ENCODE measurements at places on chromosomes 5 and 9.

- DNase-seq = no peak
Observed at GRCh38 chr5:161406880-161407279, 139.6 kb downstream of the GABRB2 start.

- DNase-seq = no peak
Observed at GRCh38 chr9:21685502-21685901, 116.9 kb upstream of the MTAP start.

- no peak for DNase-seq
Observed at GRCh38 chr5:74655206-74655605, 14.7 kb upstream of the ENC1 start.

GRCh38 chr9:36282275-36282674 lies 24.0 kb upstream of the GNE start:
- no peak for DNase-seq

GRCh38 chr5:84437673-84438315 lies 53.1 kb upstream of the EDIL3 start:
- DNase-seq = no peak

GRCh38 chr5:125719681-125720347 lies 703.4 kb upstream of the GRAMD2B start:
- no peak for DNase-seq

DNA sequence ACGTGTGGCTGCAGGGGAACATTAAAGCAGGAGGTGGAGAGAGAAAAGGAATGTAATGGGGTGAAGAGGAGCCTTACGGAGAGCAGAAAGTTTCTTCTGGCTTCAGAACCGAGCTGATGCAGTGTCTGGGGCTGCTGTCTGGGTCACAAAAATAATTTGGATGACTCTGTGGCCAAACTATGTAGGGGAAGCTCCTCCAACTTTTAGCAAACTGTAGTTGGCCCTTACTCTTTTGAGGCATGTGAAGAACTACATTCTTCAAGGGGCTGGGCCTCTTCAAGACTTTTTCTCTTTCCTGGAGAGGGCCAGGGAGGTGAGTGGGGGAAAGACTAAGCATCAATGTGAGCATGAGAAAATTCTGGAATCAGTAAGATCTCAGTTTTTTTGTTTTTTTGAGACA lies 31.9 kb upstream of the SPARC start:
- no peak for DNase-seq

DNA sequence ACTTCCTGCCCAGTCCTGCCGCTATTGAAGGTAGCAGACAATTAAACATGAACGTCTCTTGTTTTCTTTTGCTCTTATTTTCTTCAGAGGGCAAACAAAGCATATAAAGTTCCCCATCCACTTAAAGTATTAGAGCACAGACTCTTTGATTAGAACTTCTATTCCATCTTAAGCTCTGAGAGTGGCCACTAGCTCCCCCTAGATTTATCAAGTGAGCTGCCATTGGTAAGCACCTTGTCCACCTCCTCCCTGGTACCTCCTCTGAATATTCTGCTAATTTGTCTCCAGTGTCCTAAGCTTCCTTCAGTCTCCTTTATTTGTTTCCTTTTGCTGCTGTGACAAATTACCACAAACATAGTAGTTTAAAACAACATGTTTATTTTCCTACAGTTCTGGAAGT lies 264.3 kb upstream of the KCNN2 start:
- DNase-seq = no peak

DNA sequence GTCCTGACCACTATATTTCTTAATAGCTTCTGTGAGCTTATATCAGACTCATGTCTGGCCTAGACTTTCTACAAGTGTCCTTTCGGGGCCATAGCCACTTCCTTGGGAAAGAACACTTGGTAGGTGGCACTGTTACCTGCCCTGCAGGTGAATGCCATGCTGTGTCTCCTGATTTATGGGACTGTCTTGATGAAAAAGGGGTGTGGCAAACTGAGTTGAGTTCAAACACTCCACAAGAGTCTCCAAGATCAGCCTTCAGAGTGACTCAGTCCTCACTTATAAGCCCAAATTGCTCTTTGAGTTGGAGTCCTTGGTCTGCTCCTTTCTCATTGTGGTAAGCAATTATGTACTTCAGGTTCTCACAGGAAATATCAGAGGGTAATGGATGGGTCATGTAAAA lies 9.9 kb upstream of the ANKHD1 start:
- DNase-seq = no peak

DNA sequence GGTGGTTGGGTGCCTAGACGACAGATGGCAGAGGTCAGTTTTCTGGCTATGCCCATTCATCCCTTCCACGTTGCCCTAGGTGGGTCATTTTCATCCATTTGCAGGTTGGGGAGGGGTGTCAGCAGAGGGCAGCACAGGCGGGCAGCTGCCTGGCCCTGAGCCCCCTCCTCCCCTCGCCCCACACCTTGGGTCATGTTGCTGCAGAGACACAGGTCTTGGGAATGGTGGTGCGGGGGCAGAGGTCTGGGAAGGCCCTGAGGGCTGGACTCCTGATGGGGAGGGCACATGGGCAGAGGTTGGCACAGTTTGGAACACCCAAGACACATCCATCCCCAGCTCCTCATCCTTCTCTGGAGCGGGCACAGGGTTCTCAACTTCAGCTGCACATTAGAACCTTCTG lies 103.2 kb upstream of the LMX1B start:
- DNase-seq = no peak

DNA sequence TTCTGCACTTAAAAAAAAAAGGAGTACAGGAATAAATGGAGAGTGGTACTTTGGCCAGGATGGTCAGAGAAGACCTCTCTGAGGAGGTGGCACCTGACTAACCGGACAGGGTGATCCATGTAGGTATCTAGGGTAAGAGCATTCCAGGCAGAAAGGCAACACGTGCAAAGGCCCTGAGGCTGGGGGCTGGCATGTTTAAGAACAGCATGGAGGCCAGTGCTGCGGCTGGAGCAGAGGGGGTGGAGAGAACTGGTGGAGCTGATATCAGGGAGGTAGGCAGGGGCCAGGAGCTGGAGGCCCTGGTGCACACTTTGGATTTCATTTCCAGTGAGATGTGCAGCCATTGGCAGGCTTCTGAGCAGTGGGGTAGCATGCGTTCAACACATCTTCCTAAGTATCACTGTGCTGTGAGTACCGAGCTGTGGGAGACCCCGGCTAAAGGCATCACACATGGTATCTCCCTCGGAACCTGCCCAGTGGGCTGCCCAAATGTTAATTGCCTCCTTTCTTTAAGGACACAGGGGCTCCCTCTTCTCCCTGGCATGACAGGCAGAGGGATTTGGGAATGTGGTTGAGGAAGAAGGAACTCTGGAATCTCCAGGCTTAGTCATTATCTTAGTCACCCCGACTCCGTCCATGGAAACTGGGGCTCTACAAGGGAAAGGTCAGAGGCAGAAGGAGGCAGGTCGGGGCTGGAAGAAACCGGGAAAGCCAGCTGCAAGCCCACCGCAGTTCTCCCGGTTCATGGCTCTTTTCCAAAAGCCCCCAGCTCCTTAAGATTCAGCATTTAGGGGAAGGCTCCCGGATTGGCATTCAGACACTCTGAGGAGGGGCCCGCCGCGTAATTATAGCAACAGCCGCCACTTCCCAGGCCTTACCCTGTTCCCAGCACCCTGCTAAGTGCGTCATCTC lies 18.6 kb downstream of the SLC6A7 start:
- no peak for DNase-seq

GRCh38 chr5:73989956-73990355 lies 364.0 kb downstream of the ARHGEF28 start:
- no peak for DNase-seq

GRCh38 chr9:107020040-107020530 lies 157.1 kb downstream of the ZNF462 start:
- no peak for DNase-seq

GRCh38 chr9:80797831-80798688 lies 891.3 kb downstream of the TLE1 start:
- no peak for DNase-seq

- no peak for DNase-seq
Observed at GRCh38 chr5:93621327-93621798, 38.3 kb downstream of the NR2F1 start.

- DNase-seq = no peak
Observed at GRCh38 chr5:59362438-59362837, 531.1 kb downstream of the PDE4D start.

GRCh38 chr9:21965401-21965951 lies 28.7 kb downstream of the CDKN2A start:
- peak; percentile 48 for DNase-seq

- no peak for DNase-seq
Observed at GRCh38 chr9:33236571-33236970, 3.4 kb upstream of the SPINK4 start.

DNA sequence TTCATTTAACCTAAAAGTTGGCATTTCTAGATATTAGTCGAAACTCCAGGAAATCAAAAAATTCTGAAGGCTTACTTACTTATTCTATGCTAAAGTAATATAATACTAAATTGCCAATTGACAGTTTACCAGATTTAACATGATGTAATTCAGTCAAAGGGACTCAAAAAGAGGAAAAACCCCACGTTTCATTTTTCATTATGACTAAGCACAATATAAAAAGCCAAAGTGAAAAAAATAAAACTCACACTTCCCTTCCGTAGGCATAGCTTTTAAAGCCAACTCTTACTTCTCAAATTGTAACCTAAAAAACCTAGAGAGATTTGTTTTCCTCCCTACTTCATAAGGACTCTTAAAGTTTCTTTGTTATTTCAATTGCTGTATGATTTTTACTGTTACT lies 146.6 kb downstream of the RAPGEF6 start:
- no peak for DNase-seq

DNA sequence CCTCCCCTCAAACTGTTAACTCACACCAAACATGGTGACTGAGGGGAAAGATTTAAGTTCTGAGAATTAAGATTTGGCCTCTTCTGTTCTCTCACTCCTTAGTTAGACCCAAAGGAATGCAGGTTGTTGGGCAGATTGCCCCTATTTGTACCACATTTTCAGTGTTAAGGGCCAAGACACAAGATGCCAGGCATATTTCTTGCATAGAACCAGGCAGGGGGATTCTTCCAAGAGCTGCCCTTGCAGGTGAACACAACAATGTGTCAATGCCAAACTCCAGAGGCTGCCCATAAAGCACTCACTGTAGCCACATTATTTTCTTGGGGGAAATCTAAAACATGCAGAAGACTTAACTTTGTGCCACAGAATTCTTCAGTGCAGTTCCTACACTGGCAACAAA lies 14.7 kb downstream of the MPDZ start:
- DNase-seq = no peak

- no peak for DNase-seq
Observed at GRCh38 chr5:24606971-24607370, 37.8 kb downstream of the CDH10 start.

- DNase-seq = no peak
Observed at GRCh38 chr5:29950416-29951145, 1242.9 kb upstream of the CDH6 start.

DNA sequence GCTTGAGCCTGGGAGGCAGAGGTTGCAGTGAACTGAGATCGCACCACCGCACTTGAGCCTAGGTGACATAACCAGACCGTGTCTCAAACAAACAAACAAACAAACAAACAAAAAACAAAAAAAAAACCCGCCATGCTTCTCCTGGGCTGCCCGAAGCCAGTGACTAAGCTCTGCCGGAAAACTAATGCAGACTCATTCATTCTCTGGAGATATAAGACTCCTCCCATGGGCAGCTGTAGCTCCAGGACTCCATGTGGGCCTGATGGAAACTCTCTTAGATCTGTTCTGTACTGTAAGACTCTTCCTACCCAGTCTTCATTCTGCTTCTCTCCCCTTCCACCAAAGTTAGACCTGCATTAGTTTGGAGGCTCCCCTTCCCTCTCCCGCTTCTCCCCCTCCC lies 11.1 kb downstream of the GLDC start:
- no peak for DNase-seq

DNA sequence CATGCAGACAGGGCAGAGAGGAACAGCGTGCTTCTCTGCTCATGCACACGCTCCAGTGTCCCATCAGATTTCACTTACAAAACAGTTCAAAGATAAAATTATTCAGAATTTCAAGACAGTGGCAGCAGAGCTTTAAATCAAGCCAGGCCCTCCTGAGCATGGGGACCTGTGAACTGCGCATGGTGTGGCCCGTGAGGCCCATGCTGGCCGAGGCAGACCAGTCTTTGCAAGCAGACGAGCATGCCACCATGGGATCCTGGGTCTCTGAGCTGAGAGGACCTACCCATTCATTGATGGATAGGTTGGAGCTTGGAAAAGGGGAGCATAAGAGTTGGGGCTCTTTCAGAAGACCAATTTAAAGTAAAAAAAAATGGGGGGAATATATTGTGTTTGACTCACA lies 35.0 kb upstream of the SAP30L start:
- no peak for DNase-seq

GRCh38 chr5:111976705-111977435 lies 219.9 kb upstream of the NREP start:
- no peak for DNase-seq

DNA sequence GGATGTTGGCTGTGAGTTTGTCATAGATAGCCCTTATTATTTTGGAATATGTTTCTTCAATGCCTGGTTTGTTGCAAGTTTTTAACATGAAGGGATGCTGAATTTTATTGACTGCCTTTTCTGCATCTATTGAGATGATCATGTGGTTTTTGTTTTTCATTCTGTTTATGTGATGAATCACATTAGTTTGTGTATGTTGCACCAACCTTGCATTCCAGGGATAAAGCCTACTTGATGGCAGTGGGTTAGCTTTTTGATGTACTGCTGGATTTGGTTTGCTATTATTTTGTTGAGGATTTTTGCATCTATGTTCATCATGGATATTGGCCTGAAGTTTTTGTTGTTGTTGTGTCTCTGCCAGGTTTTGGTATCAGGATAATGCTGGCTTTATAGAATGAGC lies 225.6 kb downstream of the PCSK1 start:
- no peak for DNase-seq

DNA sequence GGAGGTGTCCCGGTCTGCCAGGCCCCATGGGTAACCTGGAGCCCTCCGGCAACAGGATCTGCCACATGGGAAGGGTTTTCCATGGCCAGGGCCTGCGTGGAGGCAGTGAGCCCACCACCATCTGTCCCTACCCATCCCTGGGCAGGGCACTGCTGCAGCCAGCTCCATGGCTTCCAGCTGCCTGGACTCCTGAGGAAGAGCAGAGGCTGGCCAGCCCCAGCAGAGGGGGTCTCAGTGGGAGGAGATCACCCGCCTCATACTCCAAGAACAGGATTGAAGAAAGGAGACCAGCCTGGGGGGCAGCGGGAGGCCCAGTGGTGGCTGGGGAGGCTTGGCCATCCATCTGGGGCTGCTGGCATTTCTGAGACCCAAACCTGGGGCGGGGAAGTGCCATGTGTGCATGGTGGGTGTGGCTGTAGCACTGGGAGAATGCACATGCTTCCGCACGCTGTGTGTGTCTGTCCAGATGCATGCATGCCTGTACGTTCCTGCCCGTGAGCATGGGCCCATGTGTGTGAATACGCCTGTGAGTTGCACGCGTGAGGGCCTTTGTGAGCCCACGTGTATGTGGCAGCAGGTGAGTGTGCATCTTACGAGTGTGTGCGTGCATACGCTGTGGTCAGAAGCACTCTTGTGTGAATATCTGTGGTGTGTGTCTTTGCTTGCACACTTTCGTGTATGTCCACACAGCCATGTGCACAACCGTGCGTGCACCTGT lies 78.5 kb downstream of the LMX1B start:
- DNase-seq = no peak

- no peak for DNase-seq
Observed at GRCh38 chr5:177430972-177431316, 4.5 kb downstream of the GRK6 start.
